ENCODE measurements at places on chromosomes 3 and 15.

DNA sequence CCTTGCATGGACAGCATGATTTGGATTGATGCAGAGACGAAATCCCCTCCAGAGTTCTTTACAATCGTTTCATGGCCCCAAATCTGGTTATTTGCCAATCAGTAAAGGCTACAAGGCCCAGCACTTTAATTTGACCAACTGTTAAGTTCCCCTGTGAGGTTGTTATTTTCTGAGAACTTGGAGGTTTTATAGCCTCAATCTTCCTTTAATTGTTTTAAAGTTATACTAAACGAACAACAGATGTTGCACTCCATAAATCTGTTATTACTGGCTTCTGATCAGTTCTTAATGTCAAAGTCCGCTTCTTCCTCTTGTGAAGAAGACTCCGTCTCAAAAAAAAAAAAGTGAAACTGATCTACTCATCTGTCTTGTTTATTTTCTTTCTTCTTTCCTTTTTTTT is 30.8 kb downstream of the LARP6 start:
- DNase-seq = no peak

- no peak for DNase-seq
These were observed 50.7 kb downstream of the CLDN11 start for GRCh38 chr3:170469151-170470062.

GRCh38 chr3:129429080-129429451 is 630 bp upstream of the EFCAB12 start:
- DNase-seq = no peak

GRCh38 chr15:65862682-65863081 is 6.6 kb upstream of the RAB11A start:
- DNase-seq = peak; percentile 29

DNA sequence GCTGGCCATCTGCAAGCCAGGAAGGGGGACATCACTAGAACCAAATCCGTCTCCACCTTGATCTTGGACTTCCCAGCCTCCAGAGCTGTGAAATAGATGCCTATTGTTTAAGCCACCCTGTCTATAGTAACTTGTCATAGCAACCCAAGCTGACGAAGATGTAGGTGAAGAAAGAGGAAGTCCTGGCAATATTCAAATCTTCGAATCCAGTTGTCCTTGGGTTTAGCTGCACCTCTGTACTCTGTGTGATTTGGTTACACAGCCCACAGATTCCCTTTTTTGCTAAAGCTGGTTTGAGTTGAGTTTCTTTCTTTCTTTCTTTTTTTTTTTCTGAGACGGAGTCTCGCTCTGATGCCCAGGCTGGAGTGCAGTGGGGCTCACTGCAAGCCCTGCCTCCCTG is 68.0 kb upstream of the XCR1 start:
- peak; percentile 75 for DNase-seq

GRCh38 chr3:154085799-154086198 is 35.4 kb upstream of the ARHGEF26 start:
- no peak for DNase-seq

DNA sequence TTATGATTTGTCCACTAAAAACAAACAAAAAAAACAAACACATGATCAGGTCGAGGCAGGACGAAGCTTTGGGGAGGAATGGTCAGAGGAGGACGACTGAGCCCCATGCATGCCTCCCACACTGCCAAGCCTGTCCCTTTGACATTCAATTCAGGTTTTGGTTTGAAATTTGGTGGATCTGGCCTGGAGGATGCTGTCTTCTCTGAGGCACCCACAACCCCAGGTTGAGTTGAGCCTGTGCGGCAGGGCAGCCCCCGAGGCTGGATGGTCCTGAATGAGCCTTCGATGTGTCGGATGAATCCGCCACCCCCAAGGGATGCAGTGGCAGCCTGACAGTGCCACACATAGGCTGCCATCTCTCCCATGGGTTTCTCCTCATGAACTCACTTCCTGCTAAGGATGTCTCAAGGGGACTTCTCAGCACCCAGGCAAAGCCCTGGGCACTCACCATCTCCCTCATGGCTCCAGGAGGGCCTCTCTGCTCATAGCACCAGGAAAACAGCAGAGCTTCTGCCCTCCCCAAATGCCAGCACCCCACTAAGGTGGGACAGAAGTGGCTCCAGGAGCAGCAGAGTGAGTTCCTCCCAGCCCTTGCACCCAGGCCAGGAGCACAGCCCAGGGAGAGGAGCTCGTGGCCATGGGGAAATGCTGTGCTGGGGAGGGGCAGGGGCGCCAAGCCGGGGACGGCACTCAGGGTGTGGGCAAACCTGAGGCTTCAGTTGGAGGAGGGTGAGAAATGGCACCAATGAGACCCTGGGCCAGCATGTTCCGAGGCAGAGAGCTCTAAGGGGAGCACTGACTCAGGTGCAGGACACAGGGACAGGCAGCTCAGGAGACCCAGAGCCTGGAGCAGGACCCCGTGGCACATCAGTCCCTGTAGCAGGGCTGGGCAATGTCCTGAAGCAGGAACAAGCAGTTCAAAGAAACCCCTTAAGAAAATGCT is 18.5 kb downstream of the PRR23E start:
- DNase-seq = no peak

GRCh38 chr15:85878828-85879225 is 84.1 kb upstream of the KLHL25 start:
- no peak for DNase-seq

DNA sequence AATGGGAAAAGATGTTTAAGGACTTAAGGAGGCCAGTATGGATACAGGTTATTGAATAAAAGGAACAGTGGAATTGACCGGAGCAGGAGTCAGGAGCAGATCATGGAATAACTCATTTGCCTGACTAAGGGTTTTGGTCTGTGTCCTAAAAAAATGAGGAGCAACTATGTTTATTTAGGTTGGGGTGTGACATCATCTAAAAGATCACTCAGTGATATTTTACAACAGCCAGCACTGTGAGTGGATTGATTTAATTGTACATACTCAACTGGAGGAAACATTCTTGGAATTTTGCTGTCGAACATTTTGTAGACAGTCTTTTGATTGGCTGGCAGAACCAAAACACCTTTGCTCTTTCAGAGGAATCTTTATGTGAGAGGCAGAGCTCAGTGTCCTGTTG is 348.6 kb upstream of the CDIN1 start:
- DNase-seq = no peak

GRCh38 chr3:60399292-60399691 is 852.0 kb downstream of the FHIT start:
- DNase-seq = no peak

GRCh38 chr3:142459929-142460328 is 12.1 kb upstream of the XRN1 start:
- DNase-seq = no peak

DNA sequence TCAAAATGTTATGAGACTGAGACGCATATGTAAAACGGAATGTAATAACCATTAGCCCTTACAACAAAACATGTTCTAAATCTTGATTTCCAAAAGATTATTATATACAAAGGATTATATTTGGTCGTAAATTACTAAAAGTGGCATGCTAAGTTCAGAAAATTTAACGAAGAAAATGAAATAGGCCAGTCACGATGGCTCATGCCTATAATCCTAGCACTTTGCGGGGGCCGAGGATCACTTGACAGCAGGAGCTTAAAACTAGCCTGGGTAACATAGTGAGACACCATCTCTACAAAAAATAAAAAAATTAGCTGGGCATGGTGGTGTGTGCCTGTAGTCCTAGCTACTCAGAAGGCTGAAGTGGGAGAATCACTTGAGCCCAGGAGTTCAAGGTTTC is 29.0 kb downstream of the ACAD11 start:
- DNase-seq = no peak

DNA sequence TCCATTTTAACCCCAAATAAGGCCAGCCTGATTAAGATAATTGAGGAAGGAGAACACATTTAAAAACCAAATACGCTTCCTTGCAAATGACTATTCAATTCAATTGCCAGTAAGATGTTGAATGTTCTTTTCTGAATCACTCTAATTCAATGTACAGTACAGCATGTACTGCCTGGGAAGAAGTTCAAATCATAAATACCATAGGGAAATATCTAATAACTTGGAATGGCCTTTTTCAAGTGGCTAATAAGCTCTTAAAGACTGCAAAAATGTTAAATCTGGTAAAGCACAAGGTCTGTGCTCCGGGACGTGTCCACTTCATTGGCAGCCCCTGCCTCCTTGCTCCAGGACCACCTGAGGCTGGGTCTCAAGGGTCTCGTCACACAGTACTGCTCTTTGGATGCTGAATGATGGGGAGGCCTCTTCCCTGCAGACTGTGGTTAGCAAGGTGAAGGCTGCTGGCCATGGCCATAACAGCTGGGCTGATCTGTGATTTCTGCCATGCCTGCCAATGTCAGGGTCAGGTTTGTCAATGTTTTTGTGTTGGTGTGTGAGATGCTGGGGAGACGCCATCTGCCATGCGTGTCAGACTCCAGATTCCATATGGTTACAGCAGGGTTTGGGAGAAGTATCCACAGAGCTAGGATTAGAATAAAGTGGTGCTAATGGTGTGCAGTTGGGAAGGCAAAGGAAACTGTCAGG is 300.5 kb downstream of the ADAMTS17 start:
- no peak for DNase-seq

DNA sequence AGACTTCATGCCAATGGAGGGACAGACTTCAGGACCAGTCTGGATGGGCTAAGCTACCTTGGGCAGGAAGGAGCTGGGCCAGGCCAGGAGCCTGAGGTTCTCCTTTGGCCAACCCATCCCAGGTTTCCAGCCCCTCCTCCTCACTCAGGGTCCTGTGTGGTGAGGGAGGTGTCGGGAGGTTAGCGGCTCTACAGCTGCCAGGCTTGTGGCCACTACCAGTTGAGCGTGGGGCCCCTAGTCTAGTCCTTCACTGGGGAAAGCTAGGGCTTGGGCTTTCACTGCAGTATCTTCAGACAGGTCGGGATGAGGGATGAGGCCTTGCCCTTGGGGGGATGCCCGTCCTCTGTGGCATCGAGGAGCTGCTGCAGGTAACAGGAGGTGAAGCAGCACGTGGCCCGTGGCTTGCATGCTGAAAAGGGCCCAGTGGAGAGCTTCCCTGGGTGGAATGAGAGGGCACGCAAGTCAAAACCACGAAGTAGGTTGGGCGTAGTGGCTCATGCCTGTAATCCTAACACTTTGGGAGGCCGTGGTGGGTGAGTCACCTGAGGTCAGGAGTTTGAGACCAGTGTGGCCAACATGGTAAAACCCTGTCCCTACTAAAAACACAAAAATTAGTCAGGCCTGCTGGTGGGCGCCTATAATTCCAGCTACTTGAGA is 8.5 kb upstream of the FANCD2 start:
- no peak for DNase-seq

- no peak for DNase-seq
These were observed 234.4 kb upstream of the TBL1XR1 start for GRCh38 chr3:177431525-177432176.

- no peak for DNase-seq
These were observed 67.4 kb upstream of the RPL35A start for GRCh38 chr3:197882586-197882985.

GRCh38 chr15:58569455-58569854 is 137.7 kb downstream of the LIPC start:
- DNase-seq = no peak

- DNase-seq = no peak
These were observed 22.3 kb upstream of the SFMBT1 start for GRCh38 chr3:53068176-53068575.

GRCh38 chr3:88824666-88825564 is 282.5 kb upstream of the EPHA3 start:
- DNase-seq = no peak

DNA sequence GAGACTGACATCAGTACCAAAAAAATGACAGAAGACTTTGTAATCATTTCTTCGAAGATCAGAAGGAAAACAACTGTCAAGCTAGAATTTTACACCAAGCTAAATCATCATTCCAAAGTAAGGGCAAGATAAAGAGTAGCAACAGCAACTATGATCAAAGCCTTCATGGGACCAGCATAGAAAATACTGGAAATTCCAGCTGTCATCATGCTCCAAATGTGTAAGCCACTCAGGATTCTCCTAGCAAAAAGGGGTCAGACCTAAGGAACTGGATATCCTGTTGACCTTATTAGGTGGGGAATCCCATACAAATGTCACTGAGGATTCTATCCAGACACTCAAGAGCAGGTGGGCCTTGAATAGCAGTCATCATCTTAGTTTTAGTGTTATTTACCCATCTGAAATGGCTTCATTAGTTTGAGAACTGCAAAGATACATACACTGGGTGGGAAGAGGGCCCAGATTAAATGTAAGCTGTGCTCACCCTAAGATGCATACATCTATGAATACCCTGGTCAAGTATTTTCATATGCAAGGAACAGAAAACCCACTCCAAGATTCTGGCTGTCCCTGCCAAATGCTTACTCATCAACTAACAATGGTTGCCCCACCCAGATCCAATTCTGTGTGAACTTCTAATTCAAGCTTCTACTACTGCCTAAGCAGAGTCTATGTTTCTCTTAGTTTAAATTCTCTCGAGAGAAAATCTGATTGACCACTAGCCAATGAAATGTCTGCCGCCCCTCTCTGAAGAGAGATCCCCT is 33.5 kb downstream of the CLDN18 start:
- no peak for DNase-seq

- DNase-seq = no peak
These were observed 29.8 kb downstream of the CHDH start for GRCh38 chr3:53816425-53816824.

DNA sequence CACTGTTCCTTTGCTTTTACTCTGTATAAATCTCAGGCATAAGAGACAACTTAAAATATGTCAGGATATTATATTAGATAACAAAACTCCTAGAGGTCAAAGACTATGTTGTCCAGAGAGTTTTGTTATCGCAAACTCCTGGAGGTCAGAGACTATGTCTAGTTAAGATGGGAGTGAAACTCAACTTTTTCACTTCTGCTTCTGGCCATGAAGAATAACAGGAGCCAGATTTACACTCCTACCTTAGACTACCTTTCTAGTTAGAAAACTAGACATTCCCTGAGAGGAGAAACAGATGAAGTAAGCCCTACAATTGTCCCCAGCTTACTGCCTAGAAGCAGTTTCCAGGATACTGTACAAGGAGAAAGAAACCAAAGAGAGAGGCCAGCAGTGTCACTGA is 255.4 kb upstream of the UBE2E1 start:
- no peak for DNase-seq

DNA sequence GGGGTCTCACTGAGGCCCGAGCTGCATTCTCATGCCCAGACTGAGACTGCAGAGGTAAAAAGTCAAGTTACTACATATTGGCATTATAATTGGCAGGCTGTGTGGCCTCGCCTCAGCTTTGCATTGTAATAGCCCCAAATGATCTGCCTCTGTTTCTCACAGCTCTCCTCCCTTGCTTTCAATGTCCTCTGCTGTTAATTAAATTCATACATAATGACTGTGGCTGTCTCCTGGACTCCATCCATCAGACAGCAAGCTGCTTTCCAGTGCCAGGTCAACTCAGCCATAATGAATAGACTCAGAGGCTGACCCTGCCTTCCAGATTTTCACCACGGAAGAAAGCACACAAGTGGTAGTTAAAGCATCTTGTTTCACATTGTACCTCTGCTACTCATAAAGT is 7.6 kb upstream of the RTP4 start:
- no peak for DNase-seq

DNA sequence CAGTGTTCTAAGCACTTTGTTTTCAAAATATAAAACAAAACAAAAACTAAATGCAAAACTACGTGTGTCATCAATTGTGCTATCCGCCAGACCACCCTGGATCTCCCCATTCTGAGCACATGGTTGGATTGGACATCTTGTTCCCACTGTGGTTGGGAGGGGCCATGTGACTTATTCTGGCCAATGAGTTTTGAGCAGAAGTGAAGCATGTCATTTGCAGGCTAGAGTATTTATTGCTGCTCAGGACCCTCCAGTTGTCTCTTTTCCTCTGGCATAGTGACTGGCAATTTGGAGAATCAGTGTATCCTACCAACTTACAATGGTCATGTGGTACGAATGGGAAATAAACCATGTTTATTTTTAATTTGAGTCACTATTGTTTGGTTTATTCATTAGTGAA is 70.2 kb upstream of the ST8SIA2 start:
- no peak for DNase-seq

- DNase-seq = no peak
These were observed 218.5 kb downstream of the SV2B start for GRCh38 chr15:91318516-91318915.

Data from memory B cell (primary cell).